Testis (tissue), 5 donors: ENCODE measurements at places on chromosomes 2 and 18. TPM values are rescaled to one million over a fixed set of nuclear protein-coding genes. Genes with fewer than 3 reads are reported as not detected.

DNA sequence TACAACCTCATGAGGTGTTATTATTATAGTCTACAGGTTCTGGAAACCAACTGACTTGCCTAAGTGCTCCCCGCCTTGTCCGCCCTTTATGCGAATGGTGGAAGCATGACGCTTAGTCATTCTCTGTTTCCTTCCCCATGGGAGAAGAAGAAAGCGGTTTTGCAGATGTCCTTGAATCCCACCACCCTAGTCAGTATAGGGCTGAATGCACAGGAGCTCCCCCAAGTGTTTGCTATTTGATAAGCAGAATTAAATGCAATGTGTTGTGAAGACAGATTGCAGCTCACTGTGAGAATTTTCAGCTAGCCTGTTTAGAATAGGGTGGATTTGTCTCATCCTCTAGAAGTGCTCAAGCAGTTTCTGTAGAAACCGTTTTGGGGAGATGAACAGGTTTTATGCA lies 652.0 kb downstream of the DCC start:
- no peak for DNase-seq

DNA sequence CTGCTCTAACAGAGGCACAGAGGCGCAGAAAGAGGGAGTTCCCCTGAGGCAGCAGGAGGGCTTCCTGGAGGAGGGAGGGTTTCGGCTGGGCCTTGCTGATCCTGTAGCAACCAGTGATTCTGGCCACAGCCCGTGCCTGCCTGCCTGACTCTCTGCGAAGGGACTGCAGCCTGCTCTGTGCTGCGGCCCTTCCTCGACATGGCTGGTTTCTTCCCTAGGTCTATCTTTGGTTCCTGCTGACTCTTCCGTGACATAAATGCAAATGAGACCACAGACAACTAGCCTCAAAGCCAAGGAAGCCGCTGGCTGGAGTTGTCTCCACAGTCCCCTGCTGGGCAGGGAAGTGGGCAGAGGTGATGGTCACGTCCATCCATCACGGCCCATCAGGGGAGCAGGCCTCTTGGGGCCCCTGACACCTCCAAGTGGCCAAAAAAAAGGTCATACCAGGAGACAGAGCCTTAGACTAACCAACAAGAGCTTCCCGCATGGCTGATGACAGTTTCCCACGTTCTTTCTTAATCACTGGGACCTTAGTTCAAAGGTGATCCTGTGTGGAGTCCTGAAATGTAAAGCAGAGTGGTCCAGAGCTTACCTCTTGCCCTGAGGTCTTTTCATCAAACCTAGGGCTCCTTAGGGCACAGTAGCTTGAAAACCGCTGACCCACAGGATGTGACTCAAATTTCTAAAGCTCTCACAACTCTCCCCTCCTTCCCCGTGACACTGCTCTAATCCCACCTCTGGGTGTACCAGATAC lies 55.3 kb downstream of the HS1BP3 start:
- DNase-seq: no peak

- DNase-seq: no peak
Observed at GRCh38 chr2:160460333-160460731, 33.3 kb downstream of the RBMS1 start.

- DNase-seq: no peak
Observed at GRCh38 chr2:165989851-165990250, 36.3 kb upstream of the TTC21B start.

The RAX gene
- not detected for polyA plus RNA-seq

The PRKAG3 gene
- polyA plus RNA-seq: 0.40 TPM
